ENCODE measurements at places on chromosomes 3 and 15. TPM values are rescaled to one million over a fixed set of nuclear protein-coding genes. Genes with fewer than 3 reads are reported as not detected.

Gene RFTN1
- 54.9 TPM for total RNA-seq

Gene DZIP1L
- 13.7 TPM for total RNA-seq

Gene GP9
- not detected for total RNA-seq

Gene TGM5
- 0.45 TPM for total RNA-seq

Gene APOD
- total RNA-seq, result 362 TPM

Gene EMC7
- total RNA-seq, result 69.0 TPM

All from mesenteric fat pad (tissue), 1 donor.